ENCODE measurements at places on chromosomes 5 and 9.

GRCh38 chr9:68963416-68963815, 50.5 kb downstream of the PRKACG start:
- no peak for DNase-seq

DNA sequence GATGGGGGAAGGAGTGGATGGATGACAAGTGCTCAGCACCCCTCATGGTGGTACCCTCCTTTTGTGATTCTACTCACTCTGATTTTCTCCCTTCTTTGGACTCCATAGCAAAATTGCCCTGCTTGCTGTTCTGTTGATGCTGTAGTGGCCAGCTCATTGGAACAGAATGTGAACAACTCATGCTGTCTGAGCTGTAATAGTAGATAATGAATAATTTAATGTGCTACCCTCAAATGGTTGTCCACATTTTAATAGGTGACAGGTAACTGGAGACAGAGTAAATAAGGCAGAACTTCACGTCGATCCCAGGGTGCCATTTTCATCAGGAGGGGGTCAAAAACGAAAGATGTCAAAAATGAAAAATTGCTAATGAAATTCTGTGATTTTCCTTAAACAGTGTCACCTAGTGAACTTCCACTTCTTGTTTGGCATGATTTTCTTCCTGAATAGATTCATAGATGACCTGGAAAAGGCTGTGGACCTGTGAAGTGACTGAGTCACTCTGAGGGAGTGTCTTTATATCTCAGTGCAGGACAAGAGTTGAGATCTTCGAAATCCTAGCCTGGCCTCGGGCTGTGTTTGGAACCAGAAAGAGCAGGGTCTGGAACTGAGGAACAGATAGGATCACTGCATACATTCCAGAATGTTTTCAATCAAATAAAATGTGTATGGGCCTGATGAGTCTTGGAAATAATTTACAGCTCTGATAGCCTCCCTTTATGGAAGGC, 270.2 kb downstream of the PSAT1 start:
- peak; percentile 56 for DNase-seq

- DNase-seq: no peak
These were observed 134.3 kb downstream of the CDH18 start for GRCh38 chr5:19853616-19854240.

DNA sequence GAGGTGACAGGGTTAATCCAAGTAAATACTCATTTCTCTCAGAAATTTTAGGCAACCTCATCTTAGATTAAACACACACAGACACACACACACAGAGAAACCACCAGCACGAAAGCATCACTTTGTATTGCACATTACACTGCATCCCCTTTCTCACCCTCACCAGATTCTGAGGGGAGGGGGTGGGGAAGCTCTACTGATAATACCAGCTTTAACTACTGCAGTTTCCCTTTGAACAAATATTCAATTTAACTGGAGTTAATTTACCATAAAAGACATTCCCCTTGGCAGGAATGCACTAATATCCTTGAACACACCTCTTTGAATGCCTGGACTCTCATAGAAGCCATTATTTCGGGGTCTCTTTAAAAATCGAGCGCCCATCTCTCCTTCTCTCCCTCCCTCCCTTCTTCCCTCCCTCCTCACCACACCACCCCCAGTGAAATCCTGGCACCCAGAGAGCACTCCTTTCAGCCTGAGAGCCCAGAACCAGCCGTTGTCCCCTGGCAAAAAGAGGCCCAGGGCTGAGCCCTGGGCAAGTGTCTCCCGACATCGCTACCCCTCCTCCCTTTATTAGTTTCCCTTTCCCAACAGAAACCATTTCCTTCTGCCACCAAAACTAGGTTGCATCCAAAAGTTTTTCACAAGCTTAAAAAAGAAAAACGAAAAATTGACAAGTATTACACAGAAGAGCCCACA, 2.8 kb upstream of the NFIB start:
- DNase-seq: no peak

GRCh38 chr5:150137997-150138396, 17.6 kb downstream of the PDGFRB start:
- peak; percentile 81 for DNase-seq

GRCh38 chr9:4588721-4589120, 73.4 kb upstream of the PLPP6 start:
- DNase-seq: no peak

DNA sequence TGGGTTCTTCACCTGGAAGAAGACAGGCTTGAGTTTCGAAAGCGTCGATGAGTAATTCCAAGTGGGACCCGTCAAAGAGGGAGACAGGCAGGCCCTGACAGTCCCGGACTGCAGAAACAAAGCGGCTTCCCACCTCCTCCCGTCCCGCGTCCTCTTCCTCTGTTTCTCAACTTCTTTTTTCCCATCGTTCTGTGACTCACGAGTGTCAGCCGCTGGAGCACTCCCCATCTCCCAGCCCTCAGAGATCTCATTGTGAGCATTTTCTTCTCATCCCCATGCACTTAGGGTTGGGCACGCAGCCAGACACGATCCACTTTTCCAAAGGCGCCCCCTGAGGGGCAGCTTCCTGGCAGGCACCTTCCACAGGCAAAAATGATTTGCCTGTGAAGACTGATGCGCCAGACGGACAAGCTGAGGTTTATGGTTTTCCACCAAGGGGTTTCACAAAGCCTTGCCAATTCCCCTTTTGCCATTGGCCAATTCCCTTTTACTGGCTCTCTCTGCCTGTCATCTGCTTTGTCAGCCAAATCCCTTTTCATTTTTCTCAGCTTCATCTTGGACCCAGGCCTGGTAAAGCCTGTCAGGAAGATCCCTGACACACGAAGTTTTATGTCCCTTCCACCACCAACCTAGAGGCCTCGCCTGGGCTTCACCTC, 86.5 kb upstream of the ANKRD55 start:
- DNase-seq: peak; percentile 76

DNA sequence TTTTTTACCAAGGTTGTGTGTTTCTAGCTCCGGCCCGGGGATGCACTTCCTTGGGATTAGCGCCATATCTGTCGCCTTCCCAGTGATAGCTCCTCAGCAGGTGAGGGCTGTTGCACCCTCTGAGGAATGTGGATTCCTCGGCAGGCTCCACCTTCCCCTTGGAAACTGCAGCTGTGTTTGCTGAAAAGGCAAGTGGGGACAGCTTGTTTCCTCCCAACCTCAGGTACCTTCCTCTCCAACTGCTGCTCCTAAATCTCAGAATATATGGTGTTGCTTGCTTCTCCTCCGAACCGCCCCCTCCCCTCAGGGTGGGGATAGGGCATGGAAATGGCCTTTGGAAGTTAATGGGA, 1.3 kb downstream of the SLC1A1 start:
- DNase-seq: no peak

- DNase-seq: no peak
These were observed 473.5 kb upstream of the DAP start for GRCh38 chr5:11234501-11234911.

DNA sequence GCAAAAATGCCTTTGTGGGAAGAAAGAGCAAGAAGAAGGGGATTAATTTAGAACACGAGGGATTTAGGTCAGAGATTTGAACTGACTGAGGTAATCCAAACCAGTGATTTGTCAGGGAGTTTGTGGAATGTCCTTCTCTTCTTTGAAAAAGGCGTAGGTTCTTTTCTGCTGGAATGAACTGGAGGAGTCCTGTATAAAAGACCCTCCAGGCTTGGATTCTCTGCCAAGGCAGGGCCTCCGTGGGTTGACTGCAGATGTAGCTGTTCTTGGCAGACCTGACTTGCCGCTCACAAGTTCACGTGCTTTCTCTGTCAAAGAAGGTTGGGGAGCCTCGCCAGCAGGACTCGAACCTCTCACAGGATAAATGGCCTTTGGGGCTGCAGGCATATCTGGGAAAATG, 62.8 kb upstream of the STC2 start:
- no peak for DNase-seq

DNA sequence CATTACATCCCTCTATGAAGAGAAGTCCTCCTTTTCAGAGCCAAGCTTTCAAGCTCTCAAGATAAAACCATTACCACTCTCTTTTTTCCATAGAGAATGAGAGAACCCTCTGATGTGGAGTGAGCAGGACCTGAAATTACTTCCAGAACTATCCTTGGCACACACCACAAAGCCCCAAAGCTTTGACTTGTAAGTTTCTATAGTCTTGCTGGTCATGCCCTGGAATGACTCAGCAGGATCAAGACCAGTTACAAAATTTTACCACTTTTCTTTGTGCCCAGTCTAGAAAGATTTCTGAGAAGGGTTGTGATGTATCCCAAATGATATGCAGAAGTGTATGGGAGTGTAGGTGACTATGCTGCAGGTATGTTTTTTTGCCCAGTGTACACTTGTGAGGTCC, 760.6 kb downstream of the TLE1 start:
- no peak for DNase-seq

GRCh38 chr9:120242116-120242811, 337.7 kb downstream of the CDK5RAP2 start:
- DNase-seq: no peak

DNA sequence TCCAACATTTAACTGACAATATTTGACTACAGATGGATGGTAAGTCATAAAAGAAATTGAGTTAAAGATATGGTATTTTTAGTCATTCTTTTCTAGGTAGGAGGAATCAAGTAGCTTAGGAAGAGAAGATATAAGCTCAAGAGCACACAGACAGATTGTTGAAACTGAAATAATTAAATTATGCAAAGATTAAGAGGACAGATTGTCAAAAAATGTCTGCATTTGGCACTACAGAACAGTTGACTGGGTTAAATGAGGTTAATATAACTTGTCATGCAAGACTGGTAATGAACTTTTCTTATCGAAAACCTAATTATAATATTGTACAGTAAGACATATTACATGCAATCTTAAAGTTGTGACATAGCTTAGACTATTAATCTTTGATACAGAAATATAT, 36.3 kb upstream of the TRPM3 start:
- no peak for DNase-seq

- DNase-seq: no peak
These were observed 685.1 kb upstream of the DMAC1 start for GRCh38 chr9:8484597-8485191.

DNA sequence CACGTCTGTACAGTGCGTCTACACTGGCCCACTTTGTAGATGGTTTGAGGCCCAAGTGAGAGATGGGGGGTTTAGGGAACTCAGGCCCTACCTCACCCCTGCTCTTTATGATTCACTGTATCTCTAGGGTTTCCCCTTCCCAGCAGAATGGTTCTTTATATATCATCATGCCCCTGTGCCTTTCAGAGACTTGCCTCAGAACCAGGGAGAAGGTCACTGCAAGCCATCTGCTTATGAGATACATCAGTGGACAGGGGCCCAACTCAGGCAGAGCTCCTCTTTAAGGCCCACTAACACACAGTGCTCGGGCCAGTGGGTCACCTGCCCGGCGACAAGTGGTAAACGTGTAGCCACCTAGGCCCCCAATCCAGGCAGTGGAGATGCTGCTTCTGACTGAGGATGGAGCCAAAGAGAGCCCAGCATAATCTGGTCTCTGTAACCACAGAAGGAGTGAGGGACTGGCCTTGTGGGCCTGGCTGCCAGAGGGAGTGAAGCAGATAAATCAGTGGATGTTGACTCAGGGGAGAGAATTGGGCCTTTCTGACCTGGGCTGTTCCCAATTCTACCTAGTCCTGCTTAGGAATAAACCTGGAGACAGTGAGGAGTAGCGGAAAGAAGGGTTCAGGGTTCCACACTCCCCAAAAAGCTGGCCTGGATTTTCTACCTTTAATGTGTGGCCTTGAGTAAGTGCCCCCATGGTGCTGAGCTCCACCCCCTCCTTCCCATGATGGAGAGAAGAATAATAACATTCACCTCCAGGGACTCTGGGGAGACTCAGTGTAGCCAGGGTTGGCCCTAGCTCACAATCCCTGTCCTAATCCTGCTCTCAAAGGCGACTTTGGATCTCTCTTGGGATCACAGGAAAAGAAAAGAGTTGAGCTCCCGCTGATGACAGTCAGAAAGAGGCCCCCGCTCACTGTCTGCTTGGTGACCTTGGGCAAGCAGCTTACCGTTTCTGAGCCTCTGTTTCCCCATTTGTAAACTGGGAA, 2.8 kb upstream of the DUSP1 start:
- peak; percentile 78 for DNase-seq

GRCh38 chr5:157485340-157485739, 25.3 kb downstream of the NIPAL4 start:
- DNase-seq: no peak

- DNase-seq: peak; percentile 29
These were observed 21.8 kb downstream of the DMAC1 start for GRCh38 chr9:7777771-7778170.

DNA sequence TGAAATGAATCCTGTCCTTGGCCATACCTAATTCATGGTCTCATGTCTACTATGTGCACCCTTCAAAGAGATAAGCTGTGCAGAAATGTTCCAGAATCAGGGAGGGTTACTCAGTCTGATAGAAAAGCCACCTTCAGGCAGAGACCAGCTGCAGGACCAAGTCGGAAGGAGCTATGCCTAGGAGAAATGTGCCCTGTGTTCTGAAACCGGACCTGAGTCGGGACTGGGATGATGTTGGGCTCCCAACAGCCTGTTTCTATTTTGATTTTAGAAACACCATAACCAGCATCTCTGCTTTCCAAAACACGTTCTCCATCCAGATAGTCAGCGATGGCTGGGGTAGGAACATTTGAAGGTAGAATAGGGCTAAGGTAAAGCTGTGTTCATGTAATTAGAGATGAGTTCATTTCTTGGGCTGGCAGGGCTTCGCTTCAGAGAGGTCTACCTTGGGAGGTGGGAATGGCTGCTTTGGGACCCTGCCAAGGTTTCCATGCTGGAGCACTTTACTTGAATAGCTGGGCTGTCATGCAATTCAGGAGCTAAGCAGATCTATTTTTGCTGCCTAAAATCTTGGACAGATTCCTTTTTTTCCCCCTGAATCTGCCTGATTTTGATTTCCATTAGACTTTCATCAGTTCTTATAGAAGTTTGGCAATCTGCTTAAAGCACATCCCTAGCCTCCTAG, 2.8 kb downstream of the ADCY2 start:
- no peak for DNase-seq

- DNase-seq: no peak
These were observed 85.8 kb downstream of the SEC61B start for GRCh38 chr9:99307851-99308250.

DNA sequence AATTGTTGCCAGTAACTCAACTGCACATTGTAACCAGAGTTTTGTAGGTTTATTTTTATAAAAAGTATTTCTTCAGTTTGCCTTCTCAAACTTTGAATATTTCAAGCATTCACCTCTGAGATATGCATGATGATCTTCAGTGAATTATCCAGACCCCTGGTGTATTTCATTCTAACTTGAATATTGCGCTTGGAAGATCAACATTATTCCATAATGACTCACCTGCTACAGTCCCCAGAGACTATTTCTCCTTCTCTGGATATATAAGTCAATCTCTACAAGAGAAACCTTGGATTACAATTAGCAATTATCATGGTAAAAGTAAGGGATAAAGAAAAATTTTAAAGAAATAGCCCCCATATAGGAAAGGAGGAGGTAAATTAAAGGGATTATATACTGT, 1041.0 kb downstream of the TLE1 start:
- DNase-seq: peak; percentile 76

GRCh38 chr9:134459164-134459563, 132.9 kb downstream of the RXRA start:
- DNase-seq: no peak

- no peak for DNase-seq
These were observed 42.0 kb upstream of the PITX1 start for GRCh38 chr5:135076051-135076491.

DNA sequence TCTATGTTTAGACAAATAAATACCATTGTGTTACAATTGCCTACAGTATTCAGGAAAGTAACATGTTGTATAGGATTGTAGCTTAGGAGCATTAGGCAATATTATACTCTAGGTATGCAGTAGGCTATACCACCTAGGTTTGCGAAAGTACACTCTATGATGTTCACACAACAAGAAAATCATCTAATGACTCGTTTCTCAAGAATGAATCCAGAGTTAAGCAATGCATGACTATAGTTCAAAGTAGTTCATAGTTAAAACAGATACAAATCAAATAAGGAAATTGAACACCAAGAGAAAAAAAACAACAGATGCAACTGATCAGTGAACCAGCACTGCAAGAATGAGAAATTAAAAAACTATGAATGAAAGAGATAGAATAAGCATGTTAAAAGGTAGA, 27.6 kb upstream of the ABLIM3 start:
- peak; percentile 84 for DNase-seq

Data from fibroblast of mammary gland (primary cell).